Activated naive CD4-positive, alpha-beta T cell treated with anti-CD3 and anti-CD28 coated beads, Interleukin-2, amount 50 U/mL, for 72 hours (primary cell): ENCODE measurements at places on chromosomes 13 and 19. TPM values are rescaled to one million over a fixed set of nuclear protein-coding genes. Genes with fewer than 3 reads are reported as not detected.

GRCh38 chr13:98781470-98781869 lies 29.0 kb upstream of the SLC15A1 start:
- DNase-seq, result no peak

DNA sequence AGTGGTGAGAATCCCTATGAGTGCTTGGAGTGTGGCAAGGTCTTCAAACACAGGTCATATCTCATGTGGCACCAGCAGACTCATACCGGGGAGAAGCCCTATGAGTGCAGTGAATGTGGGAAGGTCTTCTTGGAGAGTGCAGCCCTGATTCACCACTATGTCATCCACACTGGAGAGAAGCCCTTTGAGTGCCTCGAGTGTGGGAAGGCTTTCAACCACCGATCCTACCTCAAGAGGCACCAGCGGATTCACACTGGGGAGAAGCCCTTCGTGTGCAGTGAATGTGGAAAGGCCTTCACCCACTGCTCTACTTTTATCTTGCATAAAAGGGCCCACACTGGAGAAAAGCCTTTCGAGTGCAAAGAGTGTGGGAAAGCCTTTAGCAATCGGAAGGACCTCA lies 18.7 kb upstream of the AURKC start:
- DNase-seq, result no peak

GRCh38 chr19:56134654-56134921 lies 6.5 kb upstream of the ZNF444 start:
- no peak for DNase-seq

Gene FUT1
- total RNA-seq, result not detected

- DNase-seq, result no peak
Measured at GRCh38 chr19:43847246-43847645, 20.1 kb downstream of the ZNF283 start.

DNA sequence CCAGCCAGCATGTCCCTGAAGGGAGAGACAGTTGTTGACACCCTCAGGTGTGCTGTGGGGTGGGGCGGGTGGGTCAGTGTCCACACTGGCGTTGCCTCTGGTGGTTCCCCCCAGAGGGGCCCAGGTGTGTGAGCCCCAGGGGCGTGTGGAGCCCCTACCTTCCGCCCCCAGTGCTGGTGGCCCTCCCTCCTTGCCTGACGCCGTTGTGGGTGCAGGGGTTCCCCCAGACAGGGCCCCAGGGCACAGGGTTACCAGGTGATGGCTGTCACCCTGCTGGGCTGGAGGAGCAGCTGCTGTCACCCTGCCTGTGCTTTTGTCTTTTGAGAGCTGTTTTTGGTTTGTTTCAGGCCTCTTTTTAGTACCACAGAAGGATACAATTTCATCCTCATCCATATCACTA lies 27.2 kb downstream of the ATP4B start:
- no peak for DNase-seq

- DNase-seq, result no peak
Measured at GRCh38 chr19:10662384-10663251, 8.5 kb downstream of the ILF3 start.

GRCh38 chr13:97246596-97247158 lies 24.5 kb downstream of the MBNL2 start:
- no peak for DNase-seq
